Right renal cortex interstitium (tissue), 3 donors: ENCODE measurements at places on chromosomes 12 and 14. TPM values are rescaled to one million over a fixed set of nuclear protein-coding genes. Genes with fewer than 3 reads are reported as not detected.

MPHOSPH9 gene
- polyA plus RNA-seq: 30.5 TPM

ISM2 gene
- 1.4 TPM for polyA plus RNA-seq

CELA1 gene
- polyA plus RNA-seq: not detected

DLGAP5 gene
- 33.1 TPM for polyA plus RNA-seq

NEUROD4 gene
- polyA plus RNA-seq: not detected

AMDHD1 gene
- polyA plus RNA-seq: 1.4 TPM

ADIPOR2 gene
- polyA plus RNA-seq: 49.5 TPM

PLEKHD1 gene
- 3.9 TPM for polyA plus RNA-seq
